ENCODE measurements at places on chromosomes 7 and 10. TPM values are rescaled to one million over a fixed set of nuclear protein-coding genes. Genes with fewer than 3 reads are reported as not detected.

Gene COL17A1
- 0.23 TPM for total RNA-seq

Gene SPDYE5
- total RNA-seq, result not detected

Gene POU6F2
- total RNA-seq, result 1.4 TPM

Gene LIPK
- total RNA-seq, result not detected

Gene MMP21
- not detected for total RNA-seq

Gene CALHM1
- not detected for total RNA-seq

Gene PVRIG
- total RNA-seq, result not detected

Gene SEMA3E
- 6.0 TPM for total RNA-seq

DNA sequence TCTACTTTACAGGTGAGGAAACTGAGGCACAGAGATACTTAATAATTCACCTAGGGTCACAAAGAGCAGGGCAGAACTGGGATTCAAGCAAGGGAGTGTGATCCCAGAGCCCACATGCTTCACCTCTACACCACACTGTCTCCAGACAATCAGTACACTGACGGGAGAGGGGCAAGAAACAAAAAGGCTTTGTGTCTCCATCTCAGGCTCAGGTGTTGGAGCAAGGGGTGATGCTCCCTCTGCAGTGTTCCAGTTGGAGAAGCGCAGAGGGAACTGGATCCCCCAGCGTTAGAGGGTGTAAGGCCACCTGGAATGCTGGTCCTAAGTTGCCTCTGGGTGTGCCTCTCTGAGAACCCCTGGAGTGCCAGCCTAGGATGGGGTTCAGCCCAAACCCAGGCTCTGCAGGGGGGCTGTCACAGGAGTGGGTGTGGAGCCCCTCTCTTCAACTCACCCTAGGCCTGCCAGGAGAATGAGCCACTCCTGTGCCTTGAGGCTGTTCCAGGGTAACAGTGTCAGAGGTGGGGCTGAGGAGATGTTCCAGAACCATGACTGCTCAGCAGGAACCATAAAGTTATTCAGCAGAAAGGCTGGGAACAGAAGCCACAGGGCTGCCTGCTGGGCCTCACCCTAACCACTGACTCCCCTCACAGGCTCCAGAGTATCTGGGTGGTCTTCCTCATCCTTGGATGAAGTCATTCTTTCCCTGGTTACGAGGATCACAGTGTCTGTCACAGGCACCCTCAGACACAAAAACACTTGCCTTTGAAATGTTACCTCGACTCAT lies 5.5 kb downstream of the RBP4 start:
- DNase-seq, result peak; percentile 11

DNA sequence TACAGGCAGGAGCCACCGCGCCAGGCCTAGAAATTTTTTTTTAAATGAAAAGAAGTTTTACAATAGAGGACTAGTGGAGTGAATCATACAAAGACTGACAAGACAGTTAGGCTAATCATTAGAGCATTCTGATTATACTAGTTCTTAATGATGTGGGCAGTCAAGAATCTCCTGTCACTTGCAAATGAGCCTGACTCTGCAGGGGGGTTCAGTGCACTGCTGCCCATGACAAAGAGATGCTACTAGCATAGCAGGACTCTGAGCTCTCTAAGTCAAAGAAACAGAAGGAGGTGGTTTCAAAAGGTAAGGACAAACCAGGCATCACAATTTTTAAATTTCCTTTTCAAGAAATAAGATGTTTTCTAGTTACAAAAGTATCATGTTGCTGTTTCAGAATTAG lies 59.0 kb downstream of the CCDC6 start:
- DNase-seq, result no peak

DNA sequence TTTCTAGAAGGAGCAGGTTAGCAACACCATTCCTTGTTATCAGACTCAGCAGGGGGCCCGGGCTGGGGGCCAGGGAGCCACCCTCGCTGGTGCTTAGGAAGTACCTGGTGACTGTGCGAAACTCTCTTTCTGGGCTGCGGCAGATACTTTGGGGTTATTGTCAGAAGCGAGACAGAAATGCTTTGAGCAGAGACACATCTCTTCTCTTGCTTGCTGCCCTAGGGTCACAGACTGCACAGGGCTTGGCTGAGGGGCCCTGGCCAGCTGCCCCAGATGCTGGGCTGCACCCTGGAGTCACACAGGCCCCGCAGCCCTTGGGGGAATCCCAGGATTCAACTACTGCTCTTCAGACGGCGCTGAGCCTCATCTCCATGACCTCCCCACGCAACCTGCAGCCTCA lies 91.9 kb downstream of the WDFY4 start:
- DNase-seq, result no peak

DNA sequence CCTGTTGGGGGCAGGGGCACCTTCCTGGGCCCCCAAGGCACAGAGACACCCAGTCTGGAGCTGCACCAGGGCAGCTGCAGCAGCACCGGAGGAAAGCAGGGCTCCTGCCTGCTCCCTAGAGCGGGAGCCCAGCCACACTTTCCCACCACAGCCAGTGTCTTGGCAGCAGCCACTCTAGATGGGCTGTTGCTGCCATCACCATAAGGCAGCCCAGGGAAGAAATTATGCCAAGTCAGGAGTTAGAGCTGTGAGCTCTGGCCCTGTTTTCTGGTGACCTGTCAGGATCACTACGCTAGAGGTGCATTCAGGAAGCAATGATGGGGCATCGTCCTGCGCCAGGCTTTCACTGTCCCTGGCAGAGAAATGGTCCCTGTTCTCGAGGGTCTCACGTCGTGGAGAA lies 38.0 kb upstream of the ZNRF2 start:
- no peak for DNase-seq

DNA sequence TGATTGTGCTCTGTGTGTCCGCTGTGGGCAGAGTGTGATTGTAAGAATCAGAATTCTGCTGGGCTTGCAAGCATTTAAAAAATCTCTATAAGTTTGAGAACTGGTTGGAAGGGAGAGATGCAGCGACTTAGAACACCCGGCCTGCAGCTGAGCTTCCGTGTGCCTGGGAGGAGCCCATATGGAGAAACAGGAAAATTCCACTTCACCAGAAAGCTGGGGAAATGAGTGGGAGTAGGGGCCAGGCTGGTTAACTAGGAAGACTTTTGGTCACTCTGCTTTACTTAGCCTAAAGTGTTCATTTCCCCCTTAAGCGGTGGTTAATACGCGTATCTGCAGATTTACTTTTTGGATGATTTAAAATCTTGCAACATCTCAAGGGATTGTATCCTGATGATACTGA lies 72.2 kb downstream of the TCF7L2 start:
- DNase-seq, result no peak

- DNase-seq, result peak; percentile 89
Measured at GRCh38 chr7:149719050-149719899, 54.1 kb downstream of the ZNF467 start.

GRCh38 chr7:71800321-71800720 lies 611.8 kb downstream of the CALN1 start:
- DNase-seq, result no peak

DNA sequence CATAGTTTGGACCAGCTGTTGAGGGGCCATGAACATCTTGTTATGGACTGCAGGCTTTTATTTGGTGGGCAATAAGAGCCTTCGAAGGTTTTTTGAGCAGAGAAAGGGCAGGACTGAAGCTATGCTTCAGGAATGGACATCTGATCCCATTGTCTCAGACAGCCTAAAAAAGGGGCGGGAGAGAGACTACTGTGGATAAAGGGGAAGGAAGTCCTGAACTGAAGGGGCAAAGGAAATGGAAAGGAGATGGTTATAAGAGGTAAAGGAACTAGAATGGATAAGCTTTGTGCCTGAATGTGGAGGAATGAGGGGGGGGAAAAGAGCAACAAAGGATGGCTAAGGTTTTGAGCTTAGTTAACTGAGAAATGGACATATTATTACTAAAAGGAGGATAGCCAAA lies 172.5 kb downstream of the SKAP2 start:
- DNase-seq, result no peak

GRCh38 chr7:25611196-25611595 lies 382.9 kb upstream of the NPVF start:
- no peak for DNase-seq

GRCh38 chr7:11170175-11170574 lies 196.5 kb downstream of the PHF14 start:
- no peak for DNase-seq

DNA sequence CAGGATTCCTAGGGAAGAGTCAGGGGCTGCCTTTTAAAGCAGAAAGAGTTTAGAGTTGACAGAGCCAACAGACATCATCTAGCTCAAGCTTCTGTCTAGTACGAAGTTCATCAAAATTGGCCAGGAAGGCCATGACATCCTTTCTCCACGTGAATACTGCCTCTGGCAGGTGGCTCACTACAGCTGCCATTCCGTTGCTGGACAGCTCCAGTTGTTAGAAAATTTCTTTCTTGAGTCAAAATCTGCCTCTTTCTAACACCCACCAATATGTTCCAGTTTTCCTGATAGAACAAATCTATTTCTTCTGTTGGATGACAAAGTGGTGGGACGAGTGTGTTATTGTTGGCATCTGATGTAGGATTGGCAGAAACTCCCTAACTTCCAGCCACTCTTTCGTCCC lies 154.9 kb downstream of the ADRA2A start:
- DNase-seq, result no peak

GRCh38 chr7:155694851-155695250 lies 50.4 kb downstream of the RBM33 start:
- DNase-seq, result peak; percentile 58

- no peak for DNase-seq
Measured at GRCh38 chr7:132355048-132355447, 221.2 kb downstream of the PLXNA4 start.

DNA sequence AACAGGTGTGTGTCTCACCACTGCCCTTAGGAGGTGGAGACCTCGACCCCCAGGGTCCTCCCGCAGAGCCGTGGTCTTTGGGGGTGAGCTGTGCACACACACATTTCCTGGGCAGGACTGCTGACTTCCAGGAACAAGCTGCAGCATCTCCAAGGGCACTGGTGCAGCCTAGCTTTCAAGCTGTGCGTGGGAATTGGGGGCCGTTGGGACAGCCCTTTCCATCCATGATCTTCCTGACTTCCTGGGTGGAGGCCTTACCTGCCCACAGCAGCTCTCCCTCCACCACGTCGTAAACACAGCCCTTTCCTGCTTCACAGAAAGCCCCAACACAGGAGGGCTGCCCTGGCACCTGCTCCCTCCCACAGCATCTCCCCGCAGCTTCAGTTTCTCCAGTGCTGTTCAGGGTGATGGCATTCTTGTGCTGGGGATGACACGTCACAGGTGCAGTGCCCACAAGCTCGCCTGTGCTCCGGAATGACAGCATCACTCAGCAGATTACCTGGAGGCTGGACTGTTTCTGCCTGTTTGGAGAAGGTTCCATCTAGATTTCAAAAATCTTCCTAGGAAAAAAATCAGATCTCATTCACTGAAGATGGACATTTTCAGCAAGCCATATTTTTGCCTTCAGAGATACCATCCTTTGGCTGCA lies 208.0 kb upstream of the PPP2R2D start:
- no peak for DNase-seq

DNA sequence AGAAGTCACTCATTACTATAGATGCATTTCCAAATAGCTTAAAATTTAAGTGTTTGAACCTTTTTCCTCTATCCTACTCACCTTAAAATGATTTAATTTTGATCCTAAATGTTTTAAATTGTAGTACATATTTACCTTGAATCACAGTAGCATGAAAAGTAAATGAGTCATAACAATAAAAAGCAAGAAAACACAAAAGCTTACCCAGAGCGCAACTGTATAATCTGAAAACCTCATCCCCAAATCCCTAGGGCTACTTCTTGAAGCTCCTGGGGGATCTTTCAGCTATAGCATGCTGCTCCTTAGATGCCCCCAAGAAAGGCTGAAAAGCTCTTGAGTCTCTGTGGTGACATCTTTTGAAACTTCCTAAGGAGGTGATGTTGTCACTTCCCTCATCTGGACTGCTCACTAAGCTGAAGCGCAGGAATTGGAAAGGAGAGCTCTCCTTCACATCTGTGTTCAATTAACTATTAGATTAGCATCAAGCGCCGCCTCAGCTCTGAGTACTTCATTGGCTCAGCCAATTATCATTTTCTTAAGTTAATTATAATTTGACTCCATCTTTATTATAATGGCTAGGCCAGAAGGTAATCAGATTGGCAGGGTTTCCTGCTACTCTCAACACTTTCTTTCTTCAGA lies 60.2 kb downstream of the SEMA3E start:
- DNase-seq, result peak; percentile 6

DNA sequence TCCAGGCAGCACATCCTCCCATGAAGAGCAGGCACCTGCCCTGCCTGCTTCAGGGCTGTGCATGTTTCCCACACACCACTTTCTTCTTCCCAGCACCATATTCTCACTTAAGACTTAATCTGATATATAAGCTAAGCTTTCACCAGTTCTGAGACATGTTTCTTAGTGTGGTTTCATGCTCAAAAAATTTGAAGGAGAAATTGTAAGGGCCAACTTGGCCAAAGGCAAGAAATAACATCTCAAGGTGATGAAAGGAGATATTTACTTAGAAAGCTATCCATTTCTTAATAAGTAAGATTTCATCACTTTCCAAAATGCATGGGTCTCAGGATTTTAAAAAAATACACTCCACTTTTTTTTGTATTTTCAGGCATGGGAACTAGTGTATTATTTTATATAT lies 468.1 kb upstream of the AKR1E2 start:
- DNase-seq, result no peak

DNA sequence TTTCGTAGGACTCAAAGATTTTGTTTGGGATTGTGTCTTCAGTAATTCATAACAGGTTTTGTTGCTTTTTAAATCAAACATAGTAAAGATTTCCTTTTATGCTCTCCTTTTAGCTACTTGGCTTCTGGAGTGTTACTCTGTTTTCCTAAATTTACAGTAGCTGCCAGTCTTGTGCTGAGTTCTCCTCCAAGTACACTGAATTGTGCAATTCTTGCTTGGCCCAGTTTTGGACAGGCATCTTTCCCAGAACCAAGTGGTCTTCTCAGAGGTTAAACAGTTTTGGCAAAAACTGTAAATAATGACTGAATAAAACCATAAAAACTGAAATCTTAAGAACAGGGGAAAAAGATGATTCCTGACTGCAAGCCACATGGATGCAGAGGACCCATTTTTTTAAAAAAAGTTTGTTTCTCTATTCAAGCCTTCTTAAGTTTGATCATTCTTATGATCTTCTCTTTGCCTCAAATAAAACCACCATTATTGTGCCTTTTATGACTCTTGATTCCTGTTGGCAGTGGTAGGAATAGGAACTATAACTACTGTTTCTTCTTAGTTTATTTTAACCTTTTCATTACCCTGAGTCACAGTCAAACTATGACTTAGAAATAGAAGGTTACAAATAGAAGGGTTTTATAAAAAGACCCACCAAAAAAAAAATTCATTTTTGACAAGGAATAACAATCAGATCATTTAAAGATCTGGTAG lies 88.0 kb downstream of the MDFIC start:
- DNase-seq, result no peak

DNA sequence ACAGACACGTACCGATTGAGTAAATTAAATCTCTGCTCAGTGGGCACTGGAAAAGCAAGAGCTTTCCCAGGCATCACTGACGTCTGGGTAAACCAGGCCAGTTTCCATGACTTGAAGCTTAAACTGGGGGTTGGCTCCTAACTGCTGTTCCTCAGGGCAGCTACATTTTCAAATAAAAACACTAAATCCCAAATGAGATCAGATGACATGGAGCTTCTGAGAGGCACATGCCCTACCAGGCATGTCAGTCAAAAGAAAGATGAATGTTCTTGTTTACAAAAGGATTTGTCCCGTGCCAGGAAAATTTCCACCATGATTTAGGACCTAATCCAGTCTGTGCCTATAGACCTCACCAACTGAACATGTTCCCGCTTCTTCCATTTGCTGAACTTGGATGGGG lies 220.2 kb downstream of the KCNMA1 start:
- no peak for DNase-seq

All from Daoy (cell line).